Upper lobe of left lung (tissue), 6 donors: ENCODE measurements at places on chromosomes 1 and 21. TPM values are rescaled to one million over a fixed set of nuclear protein-coding genes. Genes with fewer than 3 reads are reported as not detected.

TSPEAR gene
- not detected for total RNA-seq

DNA sequence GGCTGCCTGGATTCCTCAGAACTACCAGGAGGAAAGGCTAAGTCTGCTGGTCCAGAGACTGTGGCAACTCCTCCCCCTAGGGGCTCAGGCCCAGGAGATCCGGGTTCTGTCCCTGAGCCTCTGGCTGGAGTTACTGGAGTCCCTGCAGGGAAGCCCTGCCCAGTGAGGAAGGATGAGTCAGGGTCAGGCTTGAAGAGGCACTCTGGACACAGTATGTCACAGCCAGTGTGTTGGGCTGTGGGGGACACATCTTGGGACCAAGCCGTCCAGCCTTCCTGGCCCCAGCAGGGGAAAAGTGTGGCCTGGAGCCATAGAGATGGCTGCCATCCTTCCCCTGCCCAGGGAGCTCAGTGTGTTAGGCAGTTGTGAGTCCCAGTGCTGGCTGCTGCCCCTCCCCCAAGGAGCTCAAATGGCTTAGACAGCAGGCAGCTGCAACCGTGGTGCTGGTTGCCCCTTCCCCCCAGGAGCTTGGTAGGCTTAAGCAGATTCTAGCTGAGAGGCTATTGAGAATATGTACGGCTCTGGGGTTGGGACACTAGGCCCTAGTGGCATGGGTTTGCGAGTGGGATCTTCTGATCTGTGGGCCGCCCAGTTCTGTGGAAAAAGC, 28.2 kb upstream of the RABGAP1L start:
- H3K4me3 ChIP-seq, result no peak overlapping the region
- DNase-seq, result peak; percentile 5
- no peaks in the 10 kb centered on the region for H3K4me1 ChIP-seq
- no peak overlapping the region for H3K27ac ChIP-seq
- no peaks in the 10 kb centered on the region for H3K36me3 ChIP-seq

GRCh38 chr1:224219011-224219611, 36.1 kb downstream of the DEGS1 start:
- H3K36me3 ChIP-seq, result no peaks in the 10 kb centered on the region
- no peak overlapping the region for H3K4me3 ChIP-seq
- H3K4me1 ChIP-seq, result peaks cover 17% of the 10 kb centered on the region
- no peaks in the 10 kb centered on the region for H3K27me3 ChIP-seq
- H3K27ac ChIP-seq, result no peak overlapping the region

MOB3C gene
- total RNA-seq, result 16.4 TPM

GRCh38 chr1:41379738-41380130, 18.5 kb downstream of the FOXO6 start:
- DNase-seq, result no peak
- no peaks in the 10 kb centered on the region for H3K27me3 ChIP-seq
- H3K36me3 ChIP-seq, result peaks cover 3% of the 10 kb centered on the region
- H3K4me1 ChIP-seq, result peaks cover 28% of the 10 kb centered on the region

DNA sequence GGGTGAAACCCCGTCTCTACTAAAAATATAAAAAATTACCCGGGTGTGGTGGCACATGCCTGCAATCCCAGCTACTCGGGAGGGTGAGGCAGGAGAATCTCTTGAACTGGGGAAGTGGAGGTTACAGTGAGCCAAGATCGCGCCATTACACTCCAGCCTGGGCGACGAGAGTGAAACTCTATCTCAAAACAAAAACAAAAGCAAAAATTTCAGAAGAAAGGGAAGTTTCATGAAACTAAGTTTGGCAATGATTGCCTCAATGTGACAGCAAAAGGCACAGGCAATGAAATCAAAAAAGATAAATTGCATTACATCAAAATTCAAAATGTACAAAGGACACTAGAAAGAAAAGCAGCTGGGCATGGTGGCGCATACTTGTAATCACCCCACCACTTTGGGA, 40.1 kb downstream of the BTF3L4 start:
- H3K4me1 ChIP-seq, result no peaks in the 10 kb centered on the region
- H3K27ac ChIP-seq, result no peak overlapping the region
- no peak overlapping the region for H3K4me3 ChIP-seq
- no peaks in the 10 kb centered on the region for H3K27me3 ChIP-seq
- DNase-seq, result no peak
- no peaks in the 10 kb centered on the region for H3K36me3 ChIP-seq

GRCh38 chr1:51282605-51283004, 46.5 kb downstream of the RNF11 start:
- no peak for DNase-seq
- H3K27ac ChIP-seq, result no peak overlapping the region
- H3K36me3 ChIP-seq, result no peaks in the 10 kb centered on the region
- no peak overlapping the region for H3K4me3 ChIP-seq
- H3K27me3 ChIP-seq, result no peaks in the 10 kb centered on the region
- no peaks in the 10 kb centered on the region for H3K4me1 ChIP-seq

DIO1 gene
- not detected for total RNA-seq

- no peaks in the 10 kb centered on the region for H3K27me3 ChIP-seq
- no peak overlapping the region for H3K4me3 ChIP-seq
- no peak for DNase-seq
- no peak overlapping the region for H3K27ac ChIP-seq
- no peaks in the 10 kb centered on the region for H3K36me3 ChIP-seq
- H3K4me1 ChIP-seq, result no peaks in the 10 kb centered on the region
Observed at GRCh38 chr21:14901482-14901958, 163.3 kb downstream of the NRIP1 start.

PTPN22 gene
- total RNA-seq, result 8.4 TPM

GRCh38 chr21:41166884-41167283, 1.1 kb upstream of the BACE2 start:
- H3K4me1 ChIP-seq, result no peaks in the 10 kb centered on the region
- H3K36me3 ChIP-seq, result no peaks in the 10 kb centered on the region
- H3K27ac ChIP-seq, result peak overlapping the region; percentile 90
- no peak for DNase-seq
- peak overlapping the region; percentile 93 for H3K4me3 ChIP-seq

DNA sequence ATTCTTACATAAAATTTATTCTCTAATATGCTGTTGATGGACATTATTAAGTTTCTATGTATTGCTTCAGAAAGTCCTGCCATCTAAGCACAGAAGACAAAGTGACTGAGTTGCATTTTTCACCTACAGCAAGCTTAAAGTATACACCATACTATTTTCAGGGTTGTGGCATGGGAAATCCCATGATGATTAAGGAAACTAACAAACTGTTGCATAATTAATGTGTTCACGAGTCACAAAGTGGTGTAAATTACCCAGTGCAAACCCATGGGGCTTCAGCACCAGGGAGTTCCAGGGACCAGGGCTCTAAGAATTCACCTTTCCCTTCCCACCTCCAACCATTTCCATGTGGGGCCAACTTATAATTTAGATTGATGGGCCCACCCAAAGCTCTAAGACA, 81.9 kb upstream of the NR5A2 start:
- no peaks in the 10 kb centered on the region for H3K36me3 ChIP-seq
- DNase-seq, result no peak
- no peak overlapping the region for H3K4me3 ChIP-seq
- H3K27ac ChIP-seq, result no peak overlapping the region
- H3K4me1 ChIP-seq, result no peaks in the 10 kb centered on the region
- H3K27me3 ChIP-seq, result no peaks in the 10 kb centered on the region

PLA2G4A gene
- total RNA-seq, result 4.9 TPM

GRCh38 chr1:97553971-97554370, 366.9 kb downstream of the DPYD start:
- H3K36me3 ChIP-seq, result peaks cover 1% of the 10 kb centered on the region
- no peaks in the 10 kb centered on the region for H3K27me3 ChIP-seq
- H3K27ac ChIP-seq, result no peak overlapping the region
- no peak for DNase-seq
- H3K4me1 ChIP-seq, result no peaks in the 10 kb centered on the region

DNA sequence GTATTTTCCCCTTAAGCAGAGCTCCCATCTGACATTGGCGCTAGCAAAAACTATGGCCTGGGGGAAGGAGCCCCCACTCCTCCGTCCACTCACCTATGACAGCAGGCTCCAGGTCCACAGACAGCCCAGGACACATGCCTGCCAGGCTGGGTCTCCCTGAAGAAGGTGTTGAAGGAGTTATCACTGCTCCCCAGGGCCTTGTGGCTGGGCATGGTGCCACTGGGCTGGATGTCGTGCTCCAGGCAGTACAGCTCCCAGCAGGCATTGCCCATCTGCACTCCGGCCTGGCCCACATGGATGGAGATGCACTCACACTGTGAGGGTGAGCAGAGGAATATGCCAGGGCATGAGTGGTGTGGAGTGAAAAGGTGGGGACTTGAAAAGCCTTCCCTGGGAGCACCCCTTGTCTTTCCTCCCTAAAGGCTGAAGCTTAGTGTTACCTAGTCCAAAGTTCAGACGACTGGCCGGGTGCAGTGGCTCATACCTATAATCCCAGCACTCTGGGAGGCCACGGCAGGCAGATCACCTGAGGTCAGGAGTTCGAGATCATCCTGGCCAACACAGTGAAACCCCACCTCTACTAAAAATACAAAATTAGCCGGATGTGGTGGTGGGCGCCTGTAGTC, 30.0 kb downstream of the RABIF start:
- no peak for DNase-seq
- H3K4me1 ChIP-seq, result peaks cover 17% of the 10 kb centered on the region
- H3K4me3 ChIP-seq, result no peak overlapping the region
- peak overlapping the region; percentile 21 for H3K27ac ChIP-seq
- no peaks in the 10 kb centered on the region for H3K36me3 ChIP-seq

- no peak overlapping the region for H3K4me3 ChIP-seq
- H3K36me3 ChIP-seq, result no peaks in the 10 kb centered on the region
- peak overlapping the region; percentile 75 for H3K27ac ChIP-seq
- H3K27me3 ChIP-seq, result no peaks in the 10 kb centered on the region
- no peak for DNase-seq
Observed at GRCh38 chr21:29343519-29343918, 44.8 kb downstream of the BACH1 start.

DNA sequence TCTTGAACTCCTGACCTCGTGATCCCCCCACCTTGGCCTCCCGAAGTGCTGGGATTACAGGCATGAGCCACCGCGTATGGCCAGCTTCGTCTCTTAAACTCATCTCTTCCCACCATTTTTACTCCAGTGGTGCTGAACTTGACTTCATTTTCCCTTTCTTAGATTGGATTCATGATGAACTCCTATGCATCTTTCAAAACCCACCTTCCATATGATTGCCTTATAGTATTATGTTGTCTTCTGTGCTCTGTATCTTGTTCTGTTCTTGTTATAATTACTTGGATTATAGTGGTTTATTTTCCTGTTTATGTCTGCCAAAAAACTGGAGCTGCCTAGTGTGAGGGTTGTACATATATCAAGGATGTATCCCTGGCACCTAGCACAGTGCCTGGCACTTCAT, 110.8 kb upstream of the GADD45A start:
- H3K27me3 ChIP-seq, result no peaks in the 10 kb centered on the region
- DNase-seq, result no peak
- H3K4me3 ChIP-seq, result no peak overlapping the region
- H3K27ac ChIP-seq, result no peak overlapping the region

DNA sequence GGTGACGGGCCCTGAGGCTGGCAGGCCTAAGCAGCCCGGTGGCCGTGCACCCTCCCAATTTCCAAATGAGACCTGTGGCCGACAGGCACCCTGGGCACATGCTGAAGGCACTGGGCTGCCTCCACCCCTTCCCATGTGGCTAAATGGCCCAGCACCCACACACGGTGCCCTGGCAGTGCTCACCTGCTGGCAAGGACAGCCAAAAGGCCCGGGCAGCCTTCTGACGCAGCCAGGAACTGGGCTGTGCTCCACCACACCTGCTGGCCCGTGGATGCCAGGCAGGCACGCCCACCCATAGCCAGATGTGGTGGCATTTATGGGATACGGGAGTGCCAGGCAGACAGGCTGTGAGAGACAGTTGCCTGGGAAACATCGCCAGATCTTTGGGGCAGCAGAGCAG, 4.0 kb upstream of the FAAP20 start:
- no peaks in the 10 kb centered on the region for H3K27me3 ChIP-seq
- peaks cover 32% of the 10 kb centered on the region for H3K4me1 ChIP-seq
- H3K27ac ChIP-seq, result peak overlapping the region; percentile 80
